ENCODE measurements at places on chromosomes 5 and 9.
A peak's percentile ranks its signal among the peaks of the same experiment; 100 is the strongest.

- DNase-seq, result no peak
Observed at GRCh38 chr5:119322948-119323537, 32.8 kb upstream of the TNFAIP8 start.

- peak; percentile 41 for DNase-seq
Observed at GRCh38 chr5:79857714-79858409, 133.2 kb downstream of the MTX3 start.

- DNase-seq, result no peak
Observed at GRCh38 chr9:130990978-130991777, 17.8 kb upstream of the LAMC3 start.

GRCh38 chr5:55540024-55540423 lies 5.3 kb upstream of the PLPP1 start:
- no peak for DNase-seq

GRCh38 chr5:73591102-73591695 lies 25.7 kb downstream of the UTP15 start:
- DNase-seq, result peak; percentile 56

- DNase-seq, result no peak
Observed at GRCh38 chr5:181170996-181171395, 23.6 kb downstream of the OR2V2 start.
